Activated CD8-positive, alpha-beta memory T cell treated with anti-CD3 and anti-CD28 coated beads for 1 hour (primary cell): ENCODE measurements at places on chromosomes 7 and 10.

- no peak for DNase-seq
Measured at GRCh38 chr10:117112220-117112619, 25.9 kb downstream of the VAX1 start.

GRCh38 chr10:77101341-77101740 is 536.3 kb downstream of the KCNMA1 start:
- no peak for DNase-seq

DNA sequence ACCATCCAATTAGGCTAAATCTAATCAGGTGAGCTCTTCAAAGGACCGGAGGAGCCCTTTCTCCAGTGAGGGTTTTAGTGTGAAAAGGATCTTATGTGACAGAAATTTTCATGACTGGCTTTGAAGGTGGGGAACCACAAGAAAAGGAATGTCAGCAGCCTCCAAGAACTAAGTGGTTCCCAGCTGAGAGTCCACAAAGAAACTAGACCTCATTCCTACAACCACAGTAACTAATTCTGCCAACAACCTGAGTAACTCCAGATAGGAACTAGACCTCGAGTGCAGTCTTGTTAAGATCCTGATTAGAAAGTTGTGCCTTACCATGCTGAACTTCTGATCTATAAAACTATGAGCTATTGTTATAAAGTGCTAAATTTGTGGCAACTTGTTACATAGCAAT is 51.3 kb downstream of the PCLO start:
- no peak for DNase-seq

GRCh38 chr10:21263263-21263803 is 262.1 kb downstream of the SKIDA1 start:
- no peak for DNase-seq

DNA sequence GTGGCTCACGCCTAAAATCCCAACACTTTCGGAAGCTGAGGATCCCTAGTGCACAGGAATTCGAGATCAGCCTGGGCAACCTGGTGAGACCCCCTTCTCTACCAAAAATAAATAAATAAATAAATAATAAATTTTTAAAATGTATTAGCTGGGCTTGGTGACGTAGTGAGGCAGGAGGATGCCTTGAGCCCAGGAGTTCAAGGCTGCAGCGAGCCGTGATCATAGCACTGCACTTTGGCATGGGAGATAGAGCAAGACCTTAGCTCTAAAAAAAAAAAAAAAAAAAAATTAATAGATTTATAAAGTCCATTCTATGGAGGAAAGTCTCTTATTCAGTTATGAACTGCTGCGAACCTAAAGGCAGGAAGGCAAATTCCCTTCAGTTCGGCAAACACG is 1.1 kb upstream of the PTPN12 start:
- no peak for DNase-seq

- no peak for DNase-seq
Measured at GRCh38 chr10:86451604-86451960, 70.0 kb downstream of the WAPL start.

DNA sequence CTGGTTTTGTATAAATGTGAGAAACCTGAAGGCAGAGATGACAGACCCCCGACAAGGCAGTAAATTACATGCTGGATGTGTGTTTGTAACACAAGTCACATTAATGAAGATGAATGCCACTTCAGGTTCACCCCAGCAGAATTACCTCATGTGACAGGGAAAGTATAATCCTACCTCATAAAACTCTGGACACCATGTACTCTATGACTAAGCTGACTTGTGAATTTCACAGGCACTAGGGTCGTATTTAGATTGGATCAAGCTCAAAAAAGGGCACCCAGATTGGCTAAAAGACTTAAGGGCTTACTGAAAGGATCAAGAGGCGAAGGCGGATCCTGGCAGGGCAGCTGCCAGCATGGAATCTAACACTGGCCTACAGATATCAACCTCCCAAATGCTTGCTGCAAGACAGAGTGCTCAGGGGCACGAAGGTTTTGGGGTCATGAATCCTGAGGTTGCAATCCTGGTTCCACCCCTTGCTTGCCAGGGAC is 161.4 kb downstream of the PIP4K2A start:
- DNase-seq = no peak

DNA sequence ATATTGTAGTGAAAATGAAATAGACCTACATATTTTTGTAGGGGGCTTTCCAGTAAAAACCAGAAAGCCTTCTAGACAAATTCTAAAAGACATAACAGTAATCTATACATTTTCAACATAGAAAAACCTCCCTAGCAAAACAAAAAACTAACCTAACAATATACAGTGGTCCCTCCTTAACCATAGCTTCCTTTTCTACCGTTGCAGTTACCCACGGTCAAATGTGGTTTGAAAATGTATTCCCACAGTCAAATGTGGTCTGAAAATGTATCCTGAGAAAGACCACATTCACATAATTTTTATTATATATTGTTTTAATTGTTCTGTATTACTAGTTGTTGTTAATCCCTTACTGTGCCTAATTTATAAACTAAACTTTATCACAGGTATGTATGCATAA is 6.4 kb downstream of the PSAP start:
- DNase-seq = no peak

GRCh38 chr10:86067436-86068050 is 299.1 kb downstream of the GRID1 start:
- no peak for DNase-seq

GRCh38 chr10:112562809-112563663 is 116.0 kb downstream of the VTI1A start:
- DNase-seq = no peak

DNA sequence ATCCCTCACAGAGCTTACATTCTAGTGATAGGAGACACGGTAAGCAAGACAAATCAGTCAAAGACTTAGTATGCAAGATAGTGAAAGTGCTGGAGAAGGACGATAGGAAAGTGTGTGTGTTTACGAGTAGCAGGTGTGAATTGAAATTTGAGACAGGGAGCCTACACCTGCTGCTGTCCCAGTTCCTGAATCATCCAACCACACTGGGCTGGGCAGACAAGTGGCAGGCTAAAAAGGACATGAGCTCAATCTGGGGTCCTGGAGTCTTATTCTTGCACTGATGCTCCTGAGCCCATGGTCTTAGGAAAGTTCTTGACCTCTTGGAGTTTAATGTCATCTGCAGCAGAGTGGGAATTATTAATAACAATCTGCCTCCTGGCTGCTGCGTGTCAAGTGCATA is 16.2 kb downstream of the RBP3 start:
- no peak for DNase-seq

DNA sequence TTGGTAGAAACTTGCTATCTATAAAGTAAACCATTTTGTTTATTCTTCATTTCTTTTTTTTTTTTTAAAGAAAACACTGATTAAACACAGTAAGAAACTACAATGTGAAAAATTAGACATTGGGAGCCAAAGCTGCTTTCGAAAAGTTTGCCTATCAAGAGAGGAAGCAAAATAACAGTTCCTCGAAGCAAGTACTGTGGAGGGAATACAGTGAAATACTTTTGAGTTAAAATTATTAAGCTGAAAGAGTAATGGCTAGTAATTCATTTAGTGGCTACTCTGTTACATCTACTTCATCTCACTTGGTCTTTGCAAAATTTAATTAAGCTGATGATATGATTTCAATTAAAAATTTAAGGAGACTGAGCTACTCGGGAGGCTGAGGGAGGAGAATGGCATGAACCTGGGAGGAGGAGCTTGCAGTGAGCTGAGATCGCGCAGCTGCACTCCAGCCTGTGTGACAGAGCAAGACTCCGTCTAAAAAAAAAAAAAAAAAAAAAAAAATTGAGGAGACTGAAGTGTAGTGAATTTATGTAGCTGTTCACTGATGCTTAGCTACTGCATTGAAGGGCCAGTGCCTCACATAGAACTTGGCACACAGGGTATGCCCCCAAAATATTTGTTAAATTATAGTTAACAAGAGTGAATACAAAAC is 982.1 kb upstream of the MBL2 start:
- DNase-seq = no peak

DNA sequence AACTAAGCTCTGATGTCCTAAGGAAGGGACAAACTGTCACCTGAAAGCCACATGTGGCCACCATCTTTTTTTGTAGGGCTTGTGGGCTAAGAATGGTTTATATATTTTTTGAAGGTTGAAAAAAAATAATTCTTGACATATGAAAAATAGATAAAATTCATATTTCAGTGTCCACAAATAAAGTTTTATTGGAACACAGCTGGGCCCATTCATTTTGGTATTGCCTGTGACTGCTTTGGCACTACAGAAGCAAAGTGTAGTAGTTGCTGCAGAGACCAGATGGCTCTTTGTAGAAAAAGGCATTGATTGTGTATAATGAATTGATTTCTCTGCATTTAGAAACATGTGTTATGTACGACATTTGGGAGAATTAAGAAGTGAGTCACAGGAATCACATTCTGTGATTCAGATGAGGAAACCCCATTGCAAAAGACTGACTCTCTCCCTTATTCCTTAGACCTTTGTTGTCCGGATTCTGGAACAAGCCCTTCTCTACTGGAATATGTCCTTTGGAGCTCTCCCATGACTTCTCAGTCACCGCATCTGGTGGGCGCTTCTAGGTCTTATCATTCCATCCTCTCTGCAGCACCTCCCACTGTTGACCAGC is 438.7 kb downstream of the LRMDA start:
- DNase-seq = no peak

- no peak for DNase-seq
Measured at GRCh38 chr10:132855889-132856288, 69.9 kb upstream of the NKX6-2 start.

GRCh38 chr10:106775127-106775526 is 389.4 kb downstream of the SORCS1 start:
- no peak for DNase-seq

- DNase-seq = no peak
Measured at GRCh38 chr10:3684891-3685290, 100.1 kb downstream of the KLF6 start.

DNA sequence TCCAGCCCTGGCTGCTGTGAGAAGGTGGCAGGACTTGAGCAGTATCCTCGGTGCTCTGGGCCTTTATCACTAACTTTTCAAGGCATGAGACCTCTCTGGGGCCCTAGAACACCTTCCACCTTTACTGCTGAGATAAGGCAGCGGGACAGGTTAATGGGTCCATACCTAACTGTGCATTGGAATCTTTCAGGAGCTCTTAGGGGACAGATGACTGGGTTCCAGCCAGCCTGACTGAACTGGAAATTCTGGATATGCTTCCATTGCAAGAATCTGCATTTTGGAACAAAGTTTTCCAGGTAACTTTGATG is 73.0 kb downstream of the ATXN7L1 start:
- no peak for DNase-seq

GRCh38 chr10:70812814-70813213 is 2.9 kb upstream of the SGPL1 start:
- DNase-seq = no peak

DNA sequence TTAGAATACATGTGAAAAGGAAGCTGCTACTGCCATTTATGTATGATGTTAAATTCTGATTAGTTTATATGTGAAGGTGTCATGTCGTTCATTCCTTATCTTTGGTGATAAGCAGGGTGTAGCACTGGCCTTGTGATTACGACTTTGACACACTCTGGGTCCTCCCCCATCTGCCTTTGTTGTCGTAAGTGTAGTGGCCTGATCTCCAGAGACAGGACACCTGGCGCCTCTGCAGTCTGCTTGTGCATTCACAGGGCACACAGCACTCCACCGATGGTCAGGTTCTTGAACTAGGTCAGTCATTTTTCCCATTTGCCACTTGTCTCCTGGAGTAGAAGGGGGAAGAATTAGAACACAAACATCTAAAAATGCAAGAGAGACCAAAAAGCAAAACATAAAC is 186.0 kb downstream of the PRKCQ start:
- no peak for DNase-seq

DNA sequence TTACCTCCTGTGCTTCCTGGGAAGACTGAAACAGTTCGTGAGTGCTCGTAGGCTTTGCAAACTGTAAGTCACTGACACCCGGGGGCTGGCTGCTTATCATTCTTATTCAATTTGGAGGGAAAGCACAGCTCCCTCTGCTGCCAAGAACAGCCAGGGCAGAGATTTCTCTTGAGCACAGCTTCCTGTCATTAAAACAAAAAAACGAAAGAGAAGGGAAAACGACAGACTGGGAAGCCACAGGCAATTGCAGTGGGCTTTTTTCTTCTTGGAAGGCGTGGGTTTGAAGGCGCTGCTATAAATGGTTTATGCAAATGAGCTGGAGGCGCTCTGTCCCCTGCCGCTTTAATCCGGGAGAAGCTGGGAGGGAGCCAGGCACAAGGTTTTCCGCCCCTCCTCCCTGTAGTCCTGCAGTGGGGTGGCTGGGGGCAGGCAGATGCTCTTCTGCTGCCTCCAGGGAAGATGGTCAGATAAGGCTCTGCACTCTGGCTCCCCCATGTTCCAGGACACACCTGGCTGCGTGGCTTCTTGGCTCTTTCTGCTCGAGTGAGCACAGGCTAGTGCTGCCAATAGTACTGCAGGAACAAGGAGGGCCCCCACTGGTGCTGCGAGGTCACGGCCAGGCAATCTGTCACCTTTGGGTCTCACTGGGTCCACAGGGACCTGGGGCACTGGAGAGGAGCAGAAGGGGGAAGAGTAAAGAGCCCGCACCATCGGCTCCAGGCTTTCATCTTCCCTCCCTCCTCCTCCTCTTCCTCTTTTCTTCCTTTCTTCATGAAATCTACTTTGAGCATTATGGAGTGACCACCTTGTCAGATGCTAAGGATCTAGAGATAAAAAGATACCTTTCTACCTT is 49.5 kb downstream of the NEURL1 start:
- no peak for DNase-seq

GRCh38 chr7:21702303-21702702 is 159.5 kb downstream of the DNAH11 start:
- DNase-seq = no peak

- DNase-seq = no peak
Measured at GRCh38 chr7:84237533-84238173, 43.1 kb upstream of the SEMA3A start.

- no peak for DNase-seq
Measured at GRCh38 chr10:92740762-92741161, 51.0 kb downstream of the HHEX start.

- no peak for DNase-seq
Measured at GRCh38 chr10:110393866-110394265, 89.1 kb upstream of the SMNDC1 start.

- DNase-seq = no peak
Measured at GRCh38 chr10:61900829-61901792, at the start of gene ARID5B. Gene ARID5B (plus strand): TSS chr10:61901699. CDS start chr10:61901710, 11 bp downstream.

GRCh38 chr7:144118341-144118740 is 4.6 kb upstream of the OR2A14 start:
- DNase-seq = no peak

GRCh38 chr10:66748217-66748616 is 177.6 kb upstream of the LRRTM3 start:
- no peak for DNase-seq

- DNase-seq = no peak
Measured at GRCh38 chr7:81721437-81721836, 48.4 kb downstream of the HGF start.
